Brain pericyte (primary cell): ENCODE measurements at places on chromosomes 1 and 21.

DNA sequence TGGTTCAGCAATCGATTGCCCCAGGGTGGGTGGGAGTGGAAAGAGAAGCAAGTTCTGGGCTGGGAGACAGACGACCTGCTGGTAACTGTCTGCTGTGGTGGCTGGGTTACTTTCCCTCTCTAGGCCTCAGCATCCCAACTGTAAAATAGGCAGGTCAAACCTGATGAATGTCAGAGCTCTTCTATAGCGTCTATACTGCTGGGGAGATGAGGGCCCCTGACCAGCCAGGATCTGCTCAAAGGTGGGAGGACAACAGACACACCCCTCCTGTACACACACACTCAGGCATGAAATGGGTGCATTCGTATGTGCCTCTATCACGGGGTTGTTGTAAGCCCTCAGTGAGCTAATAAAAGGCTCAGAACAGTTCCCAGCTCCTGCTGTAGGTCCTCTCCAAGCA is 12.7 kb upstream of the EPHB2 start:
- no peak for DNase-seq

GRCh38 chr1:98704474-98704873 is 43.0 kb downstream of the SNX7 start:
- DNase-seq: no peak

GRCh38 chr1:176118985-176119384 is 88.1 kb downstream of the COP1 start:
- no peak for DNase-seq

DNA sequence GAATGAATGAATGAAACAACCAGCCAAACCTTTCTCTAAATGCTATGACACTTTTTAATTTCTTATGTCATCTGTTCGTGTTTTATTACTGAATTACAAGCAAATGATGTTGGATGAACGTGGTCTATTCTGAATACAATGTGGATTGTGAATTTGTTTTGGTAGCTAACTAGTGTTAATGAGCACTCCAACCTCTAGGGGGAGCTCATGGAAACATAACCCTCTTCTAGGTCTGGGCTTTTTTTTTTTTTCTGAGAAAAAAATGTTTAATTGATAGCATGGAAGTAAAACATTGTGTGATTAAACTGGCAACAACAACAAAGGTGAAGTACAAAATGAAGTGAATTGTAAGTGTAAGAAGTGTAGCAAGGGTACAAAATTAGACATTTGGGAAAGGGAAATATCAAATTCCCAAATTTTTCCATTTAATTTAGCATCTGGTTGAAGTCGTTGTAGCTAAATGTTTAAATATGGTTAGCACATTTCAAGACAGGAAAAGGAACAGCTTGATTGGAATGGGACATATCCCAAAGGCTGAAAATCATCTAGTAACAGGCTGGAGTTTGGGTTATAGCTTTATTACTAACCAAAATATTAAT is 42.6 kb upstream of the PTGS2 start:
- DNase-seq: peak; percentile 5

DNA sequence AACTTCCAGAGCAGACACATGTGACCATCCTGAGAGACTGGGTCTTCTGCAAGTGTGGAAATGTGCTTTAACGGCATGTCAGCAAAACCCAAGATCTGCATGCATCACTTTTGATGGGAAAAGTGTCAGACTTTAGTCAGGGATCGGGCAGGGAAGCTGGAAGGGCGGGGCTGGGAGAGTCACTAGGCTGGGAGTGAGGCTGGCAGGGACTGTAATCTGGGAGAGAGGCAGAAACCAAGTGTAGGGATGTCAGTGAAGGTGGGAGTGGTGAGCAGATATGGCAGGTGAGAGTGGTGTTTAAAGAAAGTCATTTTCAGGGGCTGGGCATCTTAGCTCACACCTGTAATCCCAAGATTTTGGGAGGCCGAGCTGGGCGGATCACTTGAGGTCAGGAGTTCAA is 11.3 kb downstream of the CDA start:
- DNase-seq: no peak

- DNase-seq: no peak
These were observed 5.1 kb upstream of the SMIM1 start for GRCh38 chr1:3767328-3767925.

DNA sequence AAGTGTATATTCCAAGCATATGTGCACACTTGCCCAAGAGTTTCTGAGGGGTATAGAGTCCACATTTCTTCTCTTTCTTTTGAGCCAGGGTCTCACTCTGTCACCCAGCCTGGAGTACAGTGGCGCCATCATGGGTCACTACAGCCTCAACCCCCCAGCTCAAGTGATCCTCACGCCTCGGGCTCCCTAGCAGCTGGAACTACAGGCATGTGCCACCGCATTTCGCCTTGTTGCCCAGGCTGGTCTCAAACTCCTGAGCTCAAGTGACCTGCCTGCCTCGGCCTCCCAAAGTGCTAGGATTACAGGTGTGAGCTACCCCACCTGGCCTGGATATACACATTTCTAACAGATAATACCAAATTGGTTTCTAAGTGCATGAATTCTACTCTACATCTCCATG is 17.1 kb upstream of the SRP9 start:
- DNase-seq: no peak

DNA sequence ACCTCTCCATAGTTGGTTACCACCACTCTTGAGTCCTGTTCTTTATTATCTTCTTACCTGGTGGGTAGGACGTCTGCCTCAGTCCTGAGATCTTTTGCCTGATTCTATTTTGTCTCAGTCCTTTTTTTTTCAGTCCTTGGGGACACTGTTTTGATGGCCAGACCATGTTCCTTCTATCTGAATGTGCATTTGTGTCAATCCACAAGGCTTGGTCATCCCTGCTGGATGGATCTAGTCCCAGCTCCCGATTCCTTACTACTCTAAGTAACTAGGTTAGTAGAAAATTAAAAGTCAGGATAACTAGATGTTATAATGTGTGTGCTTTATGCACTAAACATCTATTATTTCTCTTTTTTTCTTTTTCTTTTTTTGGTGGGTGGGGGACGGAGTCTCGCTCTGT is 28.1 kb upstream of the AK4 start:
- DNase-seq: no peak

GRCh38 chr1:186923486-186923885 is 94.7 kb downstream of the PLA2G4A start:
- no peak for DNase-seq

DNA sequence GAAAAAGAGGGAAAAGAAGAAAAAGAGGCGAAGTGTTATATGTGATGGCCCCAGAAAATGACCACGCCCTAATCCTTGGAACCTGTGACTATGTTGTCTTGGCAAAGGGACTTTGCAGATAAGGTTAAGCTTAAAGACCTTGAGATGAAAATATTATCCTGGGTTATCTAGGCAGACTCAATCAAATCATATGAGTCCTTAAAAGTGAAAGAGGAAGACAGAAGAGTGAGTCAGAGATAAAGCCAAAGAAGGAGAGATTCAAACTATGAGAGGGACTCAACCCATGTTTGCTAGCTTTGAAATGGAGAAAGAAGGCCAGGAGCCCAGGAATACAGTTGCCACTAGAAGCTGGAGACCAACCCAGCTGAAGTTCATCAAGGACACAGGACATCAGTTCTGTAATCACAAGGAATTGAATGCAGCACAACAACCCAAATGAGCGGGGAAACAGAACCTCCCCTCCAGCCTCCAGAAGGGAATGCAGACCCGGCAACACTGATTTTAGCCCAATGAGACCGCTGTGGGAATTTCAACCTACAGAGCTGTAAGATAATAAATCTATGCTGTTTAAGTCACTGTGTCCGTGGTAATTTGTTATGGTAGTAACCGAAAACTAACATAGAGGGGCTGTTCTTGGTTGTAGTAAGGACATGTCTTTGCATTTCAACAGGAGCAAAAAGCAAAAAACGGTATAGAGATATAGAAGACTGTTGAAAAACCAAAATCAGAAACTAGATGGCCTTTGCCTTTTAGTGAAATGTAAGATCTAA is 4.2 kb upstream of the RGS8 start:
- DNase-seq: no peak

GRCh38 chr1:3656450-3657095 is 4.3 kb downstream of the TP73 start:
- no peak for DNase-seq

DNA sequence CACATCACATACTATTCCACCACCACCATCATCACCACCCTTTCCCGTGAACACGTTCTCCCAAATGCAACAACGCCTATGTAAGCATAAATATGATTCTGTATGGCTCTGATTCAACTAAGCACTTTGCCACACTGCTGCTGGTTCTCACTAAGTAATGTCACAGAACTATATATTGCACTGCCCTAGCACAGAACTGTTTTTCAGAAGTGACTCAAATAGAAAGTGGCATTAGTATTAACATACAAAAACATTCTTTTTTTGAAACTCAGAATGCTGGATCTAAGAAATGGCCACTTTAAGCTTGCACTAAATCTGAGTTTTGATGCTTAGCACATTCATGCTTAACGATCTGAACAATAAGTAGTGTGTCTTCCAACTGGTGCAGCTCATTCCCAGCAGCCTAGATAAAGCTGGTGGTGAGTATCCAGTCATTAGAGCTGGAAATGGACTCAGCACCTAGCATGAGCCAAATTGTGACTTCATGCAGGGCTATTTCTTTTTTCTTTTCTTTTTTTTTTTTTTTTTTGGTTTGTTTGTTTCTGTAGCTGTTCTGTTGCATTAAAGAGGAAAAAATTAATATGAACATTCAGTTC is 46.2 kb upstream of the ZC3H11B start:
- DNase-seq: no peak

DNA sequence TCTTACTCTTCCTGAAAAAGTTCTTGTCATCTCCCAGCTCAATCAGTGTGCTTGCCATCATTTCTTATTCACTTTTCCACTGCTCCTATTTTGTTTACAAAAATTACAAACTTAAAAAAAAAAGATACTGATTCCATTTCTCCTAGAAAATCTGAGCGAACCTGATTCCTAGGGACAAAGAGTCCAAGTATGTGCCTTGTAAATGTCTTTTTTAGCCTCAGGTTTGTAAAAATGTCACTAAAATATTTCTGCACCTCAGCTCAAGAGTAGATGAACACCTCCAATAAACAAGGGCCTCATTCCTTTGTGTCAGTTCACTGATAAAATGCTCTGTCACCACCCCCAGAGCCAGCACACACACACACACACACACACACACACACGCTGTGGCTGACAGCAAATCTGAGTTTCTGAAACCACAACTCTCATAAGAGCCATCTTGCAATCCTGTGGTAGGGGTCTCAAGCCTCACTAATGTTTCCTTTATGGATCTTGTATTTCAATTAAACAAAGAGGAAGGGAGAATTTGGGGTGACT is 299.2 kb downstream of the PBX1 start:
- DNase-seq: no peak

- DNase-seq: no peak
These were observed 59.5 kb downstream of the PALMD start for GRCh38 chr1:99705385-99705784.

DNA sequence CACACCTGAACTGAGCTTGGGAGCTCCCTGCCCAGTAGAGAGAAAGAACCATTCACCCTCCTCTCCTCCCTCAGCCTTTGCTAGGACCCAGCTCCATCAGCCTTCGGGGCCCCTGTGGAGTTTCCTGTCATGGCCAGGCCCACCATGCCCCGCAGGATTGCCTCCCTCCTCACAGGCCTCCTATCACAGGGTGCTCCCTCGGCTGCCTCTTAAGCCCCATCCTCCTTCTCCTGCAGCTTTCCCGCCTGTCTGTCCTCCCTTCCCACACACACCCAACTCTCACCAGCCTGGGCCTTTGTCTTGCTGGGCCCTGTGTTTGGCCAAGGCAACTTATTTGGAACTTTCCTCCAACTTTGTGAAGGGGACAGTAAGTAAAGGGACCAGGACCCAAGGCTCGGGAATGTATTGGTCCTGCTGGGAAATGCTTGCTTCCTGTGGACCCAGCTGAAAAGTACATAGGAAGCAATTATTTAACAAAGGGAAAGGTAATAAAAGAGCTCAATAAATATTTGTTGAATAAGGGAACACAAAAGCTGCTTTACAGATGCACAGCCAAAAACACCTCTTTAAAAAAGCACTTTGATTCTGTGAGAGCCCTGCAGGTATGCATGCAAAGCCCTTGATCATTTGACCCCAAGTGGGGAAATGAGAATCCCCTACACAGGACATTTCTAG is 31.6 kb upstream of the TENT5C start:
- DNase-seq: no peak

- DNase-seq: no peak
These were observed 76.2 kb downstream of the EIF4G3 start for GRCh38 chr1:21100481-21100921.

DNA sequence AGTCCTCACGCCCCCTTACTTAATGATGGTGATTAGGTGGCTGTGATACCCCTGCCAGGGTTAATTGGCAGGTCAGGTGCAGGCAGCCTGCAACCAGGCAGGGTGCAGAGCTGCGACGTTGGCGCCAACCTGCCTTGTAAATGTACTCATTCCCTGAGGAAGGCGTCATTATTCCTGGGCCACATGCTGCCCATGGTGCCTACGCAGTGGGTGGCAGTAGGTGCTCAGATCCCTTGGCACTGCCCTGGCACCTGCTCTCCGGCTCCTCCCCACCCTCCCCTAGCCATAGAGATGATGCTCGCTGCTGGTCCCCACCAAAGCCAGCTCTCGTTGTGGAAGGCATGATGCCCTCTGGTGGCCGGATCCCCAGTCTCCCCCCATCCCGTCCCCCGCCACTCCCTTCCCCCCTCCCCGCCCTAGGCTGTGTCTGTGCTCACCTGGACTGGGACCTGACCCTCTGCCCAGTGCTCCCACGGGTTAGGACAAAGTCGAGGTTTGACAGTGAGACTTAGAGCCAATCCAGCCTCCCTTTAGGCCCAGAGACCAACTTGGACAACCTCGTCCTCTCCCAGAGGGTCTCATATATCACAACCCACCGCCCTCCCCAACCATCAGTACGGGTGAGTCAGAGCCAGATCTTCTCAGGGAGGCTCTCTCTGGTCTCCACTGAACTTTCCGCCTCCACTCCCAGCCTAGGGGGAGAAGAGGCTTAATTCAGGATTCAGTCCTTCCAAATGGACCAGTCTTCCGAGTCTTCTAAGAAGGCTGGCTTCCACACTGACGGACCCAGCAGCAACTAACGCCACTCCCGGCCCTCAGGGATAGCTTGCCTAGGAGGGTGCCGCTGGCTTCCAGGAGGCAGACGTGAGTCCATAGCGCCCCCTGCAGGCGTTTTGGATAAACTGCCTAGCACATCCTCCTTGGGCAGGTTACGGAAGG is 5.7 kb downstream of the KRTCAP2 start:
- peak; percentile 56 for DNase-seq

DNA sequence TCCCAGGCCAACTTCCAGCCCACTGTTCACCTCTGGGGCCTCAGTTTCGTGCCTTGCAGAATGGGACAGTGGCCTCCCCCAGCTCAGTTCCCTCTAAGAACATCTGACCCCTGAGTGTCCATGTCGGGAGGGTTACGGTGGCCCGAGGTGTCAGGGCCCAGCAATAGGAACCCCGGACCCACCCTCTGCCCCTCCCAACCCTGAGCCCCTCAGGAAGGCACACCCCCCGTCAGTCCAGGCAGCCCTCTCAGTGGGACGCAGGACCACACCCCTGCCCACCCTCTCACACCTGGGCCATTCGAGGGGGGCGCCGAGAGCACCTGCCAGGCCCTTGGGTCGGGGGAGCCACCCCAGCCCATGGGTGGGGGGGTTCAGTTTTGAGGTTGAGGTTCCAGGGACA is 447 bp downstream of the TTC34 start:
- no peak for DNase-seq

GRCh38 chr1:27318596-27318995 is 3.4 kb upstream of the TMEM222 start:
- DNase-seq: no peak

GRCh38 chr1:99970713-99971255 is 988 bp downstream of the SLC35A3 start:
- no peak for DNase-seq

- DNase-seq: no peak
These were observed 27.8 kb upstream of the FOXE3 start for GRCh38 chr1:47388030-47388890.

GRCh38 chr21:32282992-32283391 is 4.1 kb upstream of the MIS18A start:
- DNase-seq: no peak
